MM.1S (cell line): ENCODE measurements at places on chromosomes 2 and 18.

- H3K36me3 ChIP-seq, result peaks cover 5% of the 10 kb centered on the region; the same call in 1 of the 2 replicates
- DNase-seq, result no peak
- peak overlapping the region; percentile 87 for H3K4me3 ChIP-seq
- H3K27me3 ChIP-seq, result no peaks in the 10 kb centered on the region
- H3K27ac ChIP-seq, result peak overlapping the region; percentile 90; the same call in 1 of the 2 replicates
- peaks cover 13% of the 10 kb centered on the region for H3K4me1 ChIP-seq
Measured at GRCh38 chr2:61535449-61535848, 2.7 kb downstream of the XPO1 start.

- H3K27ac ChIP-seq, result no peak overlapping the region
- H3K4me3 ChIP-seq, result no peak overlapping the region
- no peaks in the 10 kb centered on the region for H3K27me3 ChIP-seq
- H3K36me3 ChIP-seq, result peaks cover 3% of the 10 kb centered on the region; the same call in 1 of the 2 replicates
- H3K4me1 ChIP-seq, result no peaks in the 10 kb centered on the region; the same call in 1 of the 2 replicates
- no peak for DNase-seq
Measured at GRCh38 chr2:39007875-39008504, 112.9 kb downstream of the SOS1 start.

- peak; percentile 90 for DNase-seq
- H3K36me3 ChIP-seq, result no peaks in the 10 kb centered on the region
- peak overlapping the region; percentile 70; the same call in 1 of the 2 replicates for H3K27ac ChIP-seq
- peaks cover 9% of the 10 kb centered on the region; the same call in 1 of the 2 replicates for H3K4me1 ChIP-seq
- peak overlapping the region; percentile 89 for H3K4me3 ChIP-seq
Measured at GRCh38 chr2:24083567-24084385, 858 bp downstream of the TP53I3 start.

- H3K27ac ChIP-seq, result no peak overlapping the region
- DNase-seq, result no peak
- H3K36me3 ChIP-seq, result no peaks in the 10 kb centered on the region
- H3K4me1 ChIP-seq, result no peaks in the 10 kb centered on the region
Measured at GRCh38 chr2:70947556-70948184, 12.0 kb downstream of the ATP6V1B1 start.

GRCh38 chr2:220445429-220446105, 818.1 kb downstream of the SLC4A3 start:
- no peak overlapping the region for H3K27ac ChIP-seq
- H3K36me3 ChIP-seq, result no peaks in the 10 kb centered on the region
- no peak overlapping the region for H3K4me3 ChIP-seq
- DNase-seq, result no peak

DNA sequence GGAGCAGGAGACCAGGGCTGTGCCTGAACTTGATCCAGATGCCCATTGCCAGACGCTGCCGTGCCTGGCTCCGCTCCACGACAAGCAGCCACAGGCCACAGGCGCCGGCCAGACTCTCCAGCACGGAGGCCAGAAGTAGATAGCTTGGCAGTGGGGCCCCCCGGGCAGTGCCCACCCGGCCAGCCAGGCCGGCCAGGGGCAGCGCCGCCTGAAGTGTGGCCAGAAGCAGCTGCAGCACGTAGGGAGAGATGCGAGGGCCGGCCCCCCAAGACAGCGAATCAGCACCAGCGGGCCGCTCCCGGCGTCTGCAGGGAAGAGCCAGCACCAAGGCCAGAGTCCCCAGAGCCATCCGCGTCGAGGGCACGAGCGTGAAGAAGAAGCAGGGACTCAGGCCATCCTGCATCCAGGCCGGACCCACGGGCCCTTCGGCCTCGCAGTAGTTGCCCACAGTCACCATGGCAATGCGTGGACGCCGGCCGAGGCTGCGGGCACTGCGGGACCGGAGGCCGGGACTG, 484 bp downstream of the ABCB6 start:
- H3K4me3 ChIP-seq, result peak overlapping the region; percentile 76
- H3K36me3 ChIP-seq, result no peaks in the 10 kb centered on the region

DNA sequence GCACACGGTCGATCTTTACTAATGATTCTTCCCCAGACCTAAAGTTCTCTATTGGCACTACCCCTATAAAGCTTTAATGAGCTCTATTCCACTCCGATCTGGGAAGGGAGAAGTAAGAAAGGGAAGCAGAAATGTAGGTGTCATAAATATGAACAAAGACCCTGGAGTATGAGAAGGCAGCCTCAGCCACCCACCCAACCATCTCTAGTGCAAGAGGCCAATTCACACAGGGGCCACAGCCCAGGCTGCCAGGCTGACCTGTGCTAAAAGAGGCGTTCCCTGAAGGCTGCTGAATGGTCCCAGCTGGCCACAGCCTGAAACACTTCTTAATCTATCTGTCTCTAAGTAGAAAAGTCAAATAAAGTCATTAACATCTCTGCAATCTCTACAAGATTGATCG, 60.1 kb upstream of the ACTR3 start:
- no peak for DNase-seq
- no peaks in the 10 kb centered on the region for H3K4me1 ChIP-seq
- no peaks in the 10 kb centered on the region for H3K27me3 ChIP-seq
- no peaks in the 10 kb centered on the region for H3K36me3 ChIP-seq
- no peak overlapping the region for H3K27ac ChIP-seq

- no peak overlapping the region for H3K4me3 ChIP-seq
- H3K4me1 ChIP-seq, result no peaks in the 10 kb centered on the region
- no peaks in the 10 kb centered on the region for H3K36me3 ChIP-seq
- no peaks in the 10 kb centered on the region for H3K27me3 ChIP-seq
- DNase-seq, result no peak
Measured at GRCh38 chr18:33741760-33742159, 163.7 kb downstream of the ASXL3 start.

- H3K36me3 ChIP-seq, result no peaks in the 10 kb centered on the region
- no peak overlapping the region for H3K27ac ChIP-seq
- H3K4me3 ChIP-seq, result no peak overlapping the region
- no peaks in the 10 kb centered on the region for H3K4me1 ChIP-seq
- no peaks in the 10 kb centered on the region for H3K27me3 ChIP-seq
Measured at GRCh38 chr2:152875701-152876695, 157.6 kb downstream of the ARL6IP6 start.

DNA sequence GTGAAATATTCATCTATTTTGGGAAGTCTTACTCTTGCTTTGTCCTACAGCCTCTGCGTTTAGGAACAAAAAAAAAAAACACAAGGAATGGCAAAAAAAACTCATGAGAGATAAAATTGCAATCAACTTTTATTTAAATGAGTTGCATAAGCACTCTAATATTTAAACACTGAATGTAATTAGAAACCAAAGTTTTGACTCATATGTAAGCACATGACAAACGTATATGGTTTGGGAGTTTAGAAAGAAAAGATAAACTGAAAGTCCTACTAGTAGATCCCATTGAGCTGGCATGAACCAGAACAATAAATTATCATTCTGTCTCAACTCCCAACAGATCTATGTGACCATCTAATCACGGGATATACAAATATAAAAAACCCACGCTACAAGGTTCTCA, 44.8 kb downstream of the REV1 start:
- no peak overlapping the region for H3K27ac ChIP-seq
- H3K4me3 ChIP-seq, result no peak overlapping the region
- H3K4me1 ChIP-seq, result no peaks in the 10 kb centered on the region
- H3K27me3 ChIP-seq, result no peaks in the 10 kb centered on the region
- no peak for DNase-seq
- H3K36me3 ChIP-seq, result peaks cover 10% of the 10 kb centered on the region; the same call in 1 of the 2 replicates

GRCh38 chr2:27065128-27065527, 6.3 kb downstream of the OST4 start:
- no peaks in the 10 kb centered on the region for H3K27me3 ChIP-seq
- H3K27ac ChIP-seq, result no peak overlapping the region
- peaks cover 4% of the 10 kb centered on the region; the same call in 1 of the 2 replicates for H3K4me1 ChIP-seq
- no peaks in the 10 kb centered on the region for H3K36me3 ChIP-seq
- no peak for DNase-seq
- H3K4me3 ChIP-seq, result no peak overlapping the region

DNA sequence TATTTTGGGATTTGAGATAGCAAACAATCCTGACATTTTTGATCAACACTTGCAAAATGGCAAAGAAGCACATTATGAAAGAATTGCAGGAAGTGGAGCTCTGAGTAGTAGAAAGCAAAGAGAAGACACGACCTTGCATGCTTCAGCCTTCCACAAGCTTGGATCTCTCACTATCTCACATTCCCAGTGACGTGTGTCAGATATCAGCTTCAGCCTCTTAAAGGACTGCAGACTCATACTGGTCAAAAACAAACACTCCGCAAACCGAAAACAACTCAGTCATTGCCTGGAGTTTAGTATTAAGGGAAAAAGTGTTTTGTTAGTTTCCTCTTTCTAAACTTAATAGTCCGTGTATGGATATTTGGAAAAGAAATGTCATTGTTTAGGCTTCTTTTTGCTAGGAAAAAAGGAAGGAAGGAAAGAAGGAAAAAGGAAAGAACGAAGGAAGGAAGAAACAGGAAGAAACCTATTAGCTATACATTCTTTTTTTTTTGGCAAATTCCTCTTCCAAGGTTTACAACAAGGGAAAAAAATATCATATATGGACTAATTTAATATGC, 32.6 kb upstream of the SLC40A1 start:
- no peaks in the 10 kb centered on the region for H3K27me3 ChIP-seq
- H3K27ac ChIP-seq, result no peak overlapping the region
- peaks cover 19% of the 10 kb centered on the region for H3K4me1 ChIP-seq
- H3K4me3 ChIP-seq, result no peak overlapping the region
- no peak for DNase-seq

- no peak overlapping the region for H3K4me3 ChIP-seq
- DNase-seq, result no peak
- peaks cover 99% of the 10 kb centered on the region for H3K27me3 ChIP-seq
Measured at GRCh38 chr2:26579025-26579722, 62.0 kb downstream of the CIB4 start.

DNA sequence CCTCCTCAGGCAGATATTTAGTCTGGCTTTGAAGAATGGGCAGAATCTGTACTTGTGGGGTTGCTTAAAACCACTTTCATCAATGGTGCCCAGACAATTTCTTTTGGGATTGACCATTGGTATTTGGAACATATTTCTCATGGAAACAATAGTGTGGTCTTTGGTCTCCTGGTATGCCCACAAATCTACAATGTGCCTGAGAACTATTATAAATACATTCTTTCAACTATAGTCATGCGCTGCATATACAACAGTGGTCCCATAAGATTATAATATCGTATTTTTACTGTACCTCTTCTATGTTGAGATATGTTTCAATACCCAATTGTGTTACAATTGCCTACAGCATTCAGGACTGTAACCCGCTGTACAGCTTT, 34.8 kb upstream of the PPP4R1 start:
- no peaks in the 10 kb centered on the region for H3K27me3 ChIP-seq
- H3K36me3 ChIP-seq, result no peaks in the 10 kb centered on the region
- no peak overlapping the region for H3K27ac ChIP-seq
- DNase-seq, result no peak
- H3K4me3 ChIP-seq, result no peak overlapping the region

DNA sequence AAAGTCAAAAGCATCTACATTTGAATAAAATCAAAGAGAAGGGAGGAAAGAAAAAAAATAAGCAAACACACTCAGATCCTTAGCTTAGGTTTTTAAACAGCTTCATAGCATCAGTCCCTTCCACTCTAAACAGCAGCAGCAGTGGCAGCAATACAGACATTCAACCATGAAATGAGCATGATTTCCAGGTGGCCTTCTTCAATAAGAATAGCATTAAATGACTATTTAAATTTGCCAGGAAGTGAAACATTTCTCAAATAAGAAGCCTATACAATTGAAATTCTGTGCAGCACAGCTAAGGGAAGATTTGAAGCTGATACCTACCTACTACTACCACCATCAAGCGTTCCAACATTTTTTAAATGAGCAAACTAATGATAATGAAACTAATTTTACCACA, 138.1 kb upstream of the REG3G start:
- no peaks in the 10 kb centered on the region; the same call in 1 of the 2 replicates for H3K36me3 ChIP-seq
- no peaks in the 10 kb centered on the region for H3K4me1 ChIP-seq
- H3K27me3 ChIP-seq, result no peaks in the 10 kb centered on the region
- H3K27ac ChIP-seq, result no peak overlapping the region
- no peak for DNase-seq
- no peak overlapping the region for H3K4me3 ChIP-seq

DNA sequence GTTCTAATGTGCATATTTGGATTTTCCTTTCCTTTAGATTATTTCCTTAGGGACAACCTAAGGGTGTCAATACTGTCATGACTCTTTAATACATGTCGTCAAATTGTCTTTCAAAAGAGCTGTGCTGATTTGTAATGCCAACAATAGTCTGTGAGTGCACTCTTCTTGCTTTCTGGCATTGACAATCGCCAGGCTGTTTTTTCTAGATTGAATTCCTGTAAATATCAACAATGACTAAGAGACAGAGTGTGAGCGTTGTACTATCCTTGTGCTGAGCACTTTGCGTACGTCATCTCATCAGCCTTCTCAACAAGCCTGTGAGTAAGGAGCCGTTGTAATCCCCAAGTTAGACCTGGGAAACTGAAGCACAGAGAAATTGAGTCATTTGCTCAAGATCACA, 96.0 kb downstream of the ACOXL start:
- no peak overlapping the region for H3K4me3 ChIP-seq
- peaks cover 9% of the 10 kb centered on the region for H3K4me1 ChIP-seq
- no peak for DNase-seq
- no peak overlapping the region for H3K27ac ChIP-seq

DNA sequence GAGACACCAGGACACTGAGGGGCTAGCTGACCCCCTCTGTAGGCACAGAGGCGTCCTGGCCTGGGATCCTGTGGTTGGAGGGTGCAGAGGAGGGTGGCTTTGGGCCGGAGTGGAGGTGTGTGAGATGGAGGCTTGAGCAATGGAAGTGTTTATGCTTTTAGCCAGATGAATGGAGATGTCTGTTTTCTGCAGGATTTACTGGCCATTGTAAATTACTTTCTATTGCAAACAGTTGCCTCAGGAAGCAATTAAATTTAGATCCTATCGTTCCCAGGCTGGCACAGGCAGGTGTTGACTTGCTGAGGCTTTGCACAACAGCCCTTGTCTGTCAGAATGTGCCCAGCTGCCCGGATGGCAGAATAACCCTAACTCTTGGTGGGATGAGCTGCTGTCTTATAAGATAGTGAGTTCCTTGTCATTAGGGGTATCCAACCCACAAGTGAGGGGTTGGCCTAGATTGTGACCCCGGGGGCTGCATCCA, 1.8 kb upstream of the ARID5A start:
- no peaks in the 10 kb centered on the region for H3K27me3 ChIP-seq
- no peak overlapping the region for H3K4me3 ChIP-seq
- no peak for DNase-seq
- 0 out of 2 replicates have a peak, but pooled peaks cover 4% of the 10 kb centered on the region for H3K36me3 ChIP-seq
- H3K27ac ChIP-seq, result peak overlapping the region; percentile 95; the same call in 1 of the 2 replicates

DNA sequence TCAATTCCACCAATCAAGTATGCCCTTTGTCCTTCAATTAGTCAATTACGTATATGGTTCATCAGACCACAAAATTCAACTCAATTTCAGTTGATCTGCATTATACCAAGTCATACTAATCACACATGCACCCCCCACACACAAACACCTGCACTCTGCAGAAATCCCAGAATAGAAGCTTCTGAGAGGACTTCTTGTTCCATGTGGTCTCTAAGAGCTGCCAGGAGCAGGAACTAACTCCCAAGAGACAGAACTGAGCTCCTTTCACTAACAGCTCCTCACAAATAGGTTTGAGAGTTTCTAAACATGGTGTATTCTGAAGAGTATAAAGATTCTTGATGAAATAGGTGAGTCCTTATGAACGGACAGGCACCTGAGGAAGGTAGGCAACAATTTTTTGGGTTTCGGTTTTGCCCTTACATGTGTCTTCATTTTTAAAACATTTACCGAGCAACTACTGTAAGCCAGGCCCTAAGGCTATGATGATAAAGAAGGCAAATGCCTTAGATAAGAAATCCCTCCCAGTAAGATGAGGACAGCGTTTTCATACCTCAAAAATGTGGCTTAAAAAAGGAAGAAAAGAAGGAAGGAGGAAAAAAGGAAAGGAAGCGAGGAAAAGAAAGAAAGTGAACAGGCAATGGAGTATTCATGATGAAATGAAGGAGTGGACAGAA, 183.1 kb downstream of the PID1 start:
- no peaks in the 10 kb centered on the region for H3K36me3 ChIP-seq
- H3K27ac ChIP-seq, result no peak overlapping the region
- no peaks in the 10 kb centered on the region for H3K27me3 ChIP-seq
- no peak overlapping the region for H3K4me3 ChIP-seq
